Stimulated activated CD4-positive, alpha-beta T cell treated with anti-CD3 and anti-CD28 coated beads, Interleukin-15, amount 100 ng/mL, for 48 hours (primary cell): ENCODE measurements at places on chromosomes 11 and 22.

DNA sequence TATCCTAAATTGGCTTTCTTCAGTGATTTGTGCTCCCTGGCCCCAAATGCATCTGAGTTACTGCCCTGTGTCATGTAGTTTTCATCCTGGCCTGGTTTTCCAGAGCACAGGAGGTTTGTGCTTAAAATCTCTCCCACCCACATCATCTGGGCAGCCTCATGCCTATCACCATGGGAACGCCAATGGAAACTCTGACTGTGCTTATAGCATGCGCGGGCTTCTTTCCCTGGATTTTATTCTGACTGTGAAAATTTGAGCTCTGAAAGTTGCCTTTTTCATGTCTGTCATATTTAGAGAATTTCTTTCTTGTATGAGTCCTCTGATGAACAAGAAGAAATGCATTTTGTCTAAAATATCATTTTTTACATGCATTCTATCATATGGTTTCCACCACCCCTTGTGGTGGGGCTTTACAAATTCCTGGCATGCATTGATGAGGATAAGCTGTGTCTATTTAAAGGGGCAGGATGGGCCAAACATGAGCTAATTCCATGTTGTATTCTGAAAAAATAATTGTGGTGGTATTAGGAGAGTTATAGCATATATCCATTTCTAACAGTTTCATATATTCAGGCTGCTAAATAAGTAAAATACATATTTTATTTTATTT lies 55.1 kb downstream of the IRAG1 start:
- no peak for DNase-seq

GRCh38 chr11:72525466-72525865 lies 91.1 kb upstream of the CLPB start:
- no peak for DNase-seq

DNA sequence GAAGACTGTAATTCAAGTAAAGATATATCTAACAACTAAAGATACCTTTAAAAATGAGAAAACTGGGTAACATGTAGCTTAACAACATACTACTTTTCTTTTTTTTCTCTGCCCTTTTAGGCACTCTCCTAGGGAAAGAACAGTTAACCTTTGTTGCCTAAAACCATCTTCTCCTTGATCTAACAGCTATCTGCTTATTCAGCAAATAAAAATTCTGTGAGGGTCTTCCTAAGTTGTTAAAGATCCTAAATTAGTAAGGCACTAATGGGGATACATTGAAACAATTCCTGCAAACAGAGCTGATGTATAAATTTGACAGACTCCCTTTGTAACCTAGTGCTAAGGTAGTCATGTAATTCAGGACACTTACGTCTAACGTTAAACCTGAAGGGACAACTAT lies 39.1 kb downstream of the MTMR2 start:
- no peak for DNase-seq

DNA sequence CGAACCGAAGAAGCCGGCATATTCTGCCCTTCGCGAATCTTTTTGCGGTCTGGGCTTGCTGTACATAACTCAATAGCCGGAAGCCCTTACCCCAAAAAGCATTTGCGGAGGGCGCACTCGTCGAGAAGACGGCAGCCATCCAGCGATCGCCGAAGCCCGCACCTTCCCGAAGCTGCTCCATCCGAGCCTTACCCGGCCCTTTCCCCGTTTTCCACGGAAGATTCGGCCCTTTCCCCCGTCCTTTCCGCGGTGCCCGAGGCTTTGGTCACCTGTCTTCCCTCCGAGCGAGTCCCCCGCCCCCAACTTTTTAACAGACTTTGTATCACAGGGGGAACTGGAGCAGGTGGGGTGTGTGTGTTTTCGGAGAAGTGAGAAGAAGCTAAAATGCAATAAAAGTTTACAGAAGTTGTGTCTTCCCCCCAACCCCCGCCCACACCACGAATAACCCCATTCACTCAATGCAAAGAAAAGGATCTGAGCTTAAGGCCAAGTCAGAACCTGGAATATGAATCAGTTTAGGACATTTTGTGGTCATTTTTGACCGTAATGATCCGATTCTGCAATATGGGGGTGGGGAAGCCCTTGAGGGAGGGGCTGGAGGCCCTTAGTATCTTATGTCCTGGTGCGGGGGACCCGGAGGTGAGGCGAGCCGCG lies 99.0 kb upstream of the HSD17B12 start:
- no peak for DNase-seq

GRCh38 chr11:3218483-3219280 lies at the start of gene MRGPRG:
Gene MRGPRG (minus strand): TSS chr11:3218813. CDS start chr11:3218813, 0 bp downstream.
- no peak for DNase-seq

DNA sequence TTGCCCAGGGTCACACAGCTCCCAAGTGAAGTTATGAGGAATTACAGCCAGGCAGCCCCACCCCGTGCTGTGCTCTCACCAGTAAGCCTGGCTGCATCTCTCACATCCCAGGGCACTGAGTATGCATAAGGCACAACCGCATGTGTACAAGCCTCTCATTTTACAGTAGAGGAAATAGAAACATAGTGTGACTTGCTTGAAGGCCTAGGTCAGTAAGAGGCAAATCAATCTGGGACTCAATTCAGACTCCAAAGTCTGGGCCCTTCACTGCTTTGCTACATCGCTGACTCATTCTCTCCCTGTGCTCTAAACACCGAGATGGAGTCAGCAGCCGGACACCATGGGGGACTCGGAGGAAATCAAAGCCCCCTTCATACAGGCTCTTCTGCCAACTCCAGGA lies 7.9 kb downstream of the ABTB2 start:
- no peak for DNase-seq

- DNase-seq = no peak
Observed at GRCh38 chr11:11979488-11980117, 28.8 kb downstream of the DKK3 start.

DNA sequence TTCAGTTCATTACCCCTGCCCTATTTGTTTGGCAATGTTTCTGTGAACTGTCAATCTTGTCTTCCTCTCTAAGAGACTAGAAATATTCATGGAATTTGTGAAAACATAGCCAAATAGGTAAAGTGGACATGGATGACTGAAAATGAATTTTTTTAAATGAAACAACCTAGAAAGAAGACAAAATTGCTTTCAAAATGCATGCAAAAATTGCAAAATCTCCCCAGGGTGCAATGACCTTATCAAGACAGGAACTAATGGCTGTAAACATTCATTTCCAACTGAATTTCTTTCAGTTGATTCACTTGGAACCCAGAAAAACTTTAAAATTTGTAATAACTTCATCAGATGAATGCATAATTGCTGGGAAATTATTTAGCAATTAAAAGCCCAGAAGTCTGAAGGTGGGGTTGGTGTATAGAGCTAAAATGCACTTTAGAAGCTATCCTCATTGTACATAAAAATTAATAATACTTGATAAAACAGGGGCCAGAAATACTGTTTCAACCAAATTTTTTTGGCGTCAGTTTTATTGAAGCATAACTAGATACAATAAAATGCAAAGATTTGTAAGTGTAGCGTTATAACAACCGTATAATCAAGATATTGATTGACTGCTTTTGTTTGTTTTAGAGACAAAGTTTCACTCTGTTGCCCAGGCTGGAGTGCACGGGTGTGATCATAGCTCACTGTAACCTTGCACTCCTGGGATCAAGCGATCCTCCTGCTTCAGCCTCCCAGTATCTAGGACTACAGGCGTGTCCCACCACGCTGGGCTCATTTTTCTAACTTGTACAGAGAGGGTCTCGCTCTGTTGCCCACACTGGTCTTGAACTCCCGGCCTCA lies 27.6 kb upstream of the SLC35C1 start:
- DNase-seq = no peak

GRCh38 chr11:2401436-2401984 lies 960 bp downstream of the TSSC4 start:
- DNase-seq = no peak

- DNase-seq = no peak
Observed at GRCh38 chr11:93741882-93742226, 382 bp downstream of the C11orf54 start.

DNA sequence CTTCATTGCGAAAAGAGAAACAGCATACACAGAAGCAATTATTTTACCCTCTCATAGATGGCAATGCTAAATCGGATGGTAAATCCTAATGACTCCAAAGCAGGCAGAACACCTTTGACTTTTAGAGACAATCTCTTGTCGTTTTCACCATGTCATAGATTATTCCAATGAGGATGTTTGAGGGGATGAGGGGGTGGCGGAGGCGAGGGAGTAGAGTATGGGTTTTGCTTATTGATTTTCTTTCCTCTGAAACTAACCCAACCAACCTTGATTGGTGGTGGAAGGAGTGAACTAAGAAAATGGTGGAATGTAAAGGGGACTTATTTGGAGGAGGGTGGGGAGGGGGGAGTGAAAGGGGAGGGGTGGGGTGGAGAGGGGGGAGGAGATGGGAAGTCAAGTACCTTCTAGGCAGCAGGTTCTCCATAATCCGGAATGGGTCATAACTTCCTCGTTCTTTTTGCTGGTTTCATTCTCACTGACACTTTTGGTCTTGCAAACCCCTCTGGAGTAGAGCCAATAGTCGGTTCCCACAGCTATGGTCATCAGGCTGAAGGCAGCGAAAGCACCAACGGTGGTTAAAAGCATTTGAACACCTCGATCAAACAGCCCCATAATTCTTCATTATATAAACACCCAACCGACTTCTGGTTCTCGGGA lies 1.5 kb downstream of the CACNG2 start:
- DNase-seq = no peak

DNA sequence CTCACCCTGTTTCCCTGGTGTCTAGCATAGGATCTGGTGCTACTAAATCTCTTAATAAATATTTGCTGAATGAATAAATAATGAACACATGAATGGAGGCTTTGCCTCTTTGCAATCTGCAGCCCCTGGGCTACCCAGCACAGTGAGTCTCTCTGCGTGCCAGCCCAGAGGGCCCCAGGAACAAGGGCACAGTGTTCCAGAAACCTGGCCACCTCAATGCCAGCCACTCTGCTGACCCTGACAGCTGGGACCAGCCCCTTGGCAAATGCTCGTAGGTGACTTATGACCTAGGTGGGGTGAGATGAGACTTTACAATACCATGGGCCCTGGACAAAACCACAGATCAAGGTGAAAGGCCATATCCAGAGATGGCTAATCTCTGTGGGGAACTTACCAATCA lies 31.6 kb downstream of the UQCR10 start:
- no peak for DNase-seq

GRCh38 chr22:20279662-20280134 lies 11.6 kb upstream of the RTN4R start:
- DNase-seq = no peak

DNA sequence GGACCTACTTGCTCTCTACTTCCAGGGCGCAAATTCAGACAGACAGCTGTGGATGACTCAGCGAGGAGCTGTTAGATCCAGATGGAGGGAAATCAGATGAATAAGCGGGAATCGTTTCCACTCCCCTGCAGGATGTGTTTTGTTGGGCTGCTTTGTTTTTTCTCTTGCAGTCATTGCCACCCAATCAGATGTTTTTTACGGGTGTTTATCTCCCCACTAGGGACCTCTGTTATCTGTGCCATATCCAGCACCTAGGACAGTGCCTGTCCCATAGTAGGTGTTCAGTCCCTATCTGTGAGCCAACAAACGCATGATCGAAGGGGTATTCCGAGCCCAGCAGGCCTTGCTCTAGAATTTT lies 51.1 kb upstream of the PARVG start:
- DNase-seq = no peak

- no peak for DNase-seq
Observed at GRCh38 chr22:48405741-48406140, 1421.9 kb downstream of the BRD1 start.

DNA sequence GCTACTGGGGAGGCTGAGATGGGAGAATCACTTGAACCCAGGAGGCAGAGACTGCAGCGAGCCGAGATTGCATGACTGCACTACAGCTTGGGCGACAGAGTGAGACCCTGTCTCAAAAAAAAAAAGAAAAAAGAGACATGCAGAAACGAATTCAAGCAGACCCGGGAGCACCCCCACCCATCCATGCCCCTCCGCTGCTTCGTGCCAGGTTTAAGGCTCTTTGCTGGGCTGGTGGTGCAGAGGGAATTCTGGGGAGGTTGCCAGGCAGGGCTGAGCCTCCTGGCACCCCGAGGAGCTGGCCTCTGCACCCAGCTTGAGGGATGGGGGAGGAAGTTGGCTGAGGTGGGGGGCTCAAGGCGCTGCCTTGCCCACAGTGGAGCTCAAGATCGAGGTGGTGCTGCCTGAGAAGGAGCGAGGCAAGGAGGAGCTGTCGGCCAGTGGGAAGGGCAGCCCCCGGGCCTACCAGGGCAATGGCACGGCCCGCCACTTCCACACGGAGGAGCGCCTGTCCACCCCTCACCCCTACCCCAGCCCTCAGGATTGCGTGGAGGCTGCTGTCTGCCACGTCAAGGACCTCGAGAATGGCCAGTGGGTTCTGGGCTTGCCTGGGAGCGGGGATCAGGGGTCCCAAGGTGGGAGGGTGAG lies 6.0 kb downstream of the AIFM3 start:
- no peak for DNase-seq

- no peak for DNase-seq
Observed at GRCh38 chr11:561148-562003, 606 bp downstream of the RASSF7 start.

- DNase-seq = no peak
Observed at GRCh38 chr11:132961453-132961852, 570.8 kb downstream of the OPCML start.

GRCh38 chr11:121581607-121582006 lies 128.8 kb upstream of the SORL1-AS1 start:
- DNase-seq = no peak

- DNase-seq = no peak
Observed at GRCh38 chr11:60370252-60370810, 8.0 kb upstream of the MS4A7 start.

- DNase-seq = no peak
Observed at GRCh38 chr22:22384668-22385244, 123.8 kb downstream of the ZNF280B start.

GRCh38 chr11:75479597-75480145 lies 46.1 kb downstream of the GDPD5 start:
- DNase-seq = no peak

GRCh38 chr11:129855086-129855485 lies 39.4 kb downstream of the TMEM45B start:
- no peak for DNase-seq

- DNase-seq = no peak
Observed at GRCh38 chr11:71211631-71212030, 40.7 kb downstream of the SHANK2 start.

DNA sequence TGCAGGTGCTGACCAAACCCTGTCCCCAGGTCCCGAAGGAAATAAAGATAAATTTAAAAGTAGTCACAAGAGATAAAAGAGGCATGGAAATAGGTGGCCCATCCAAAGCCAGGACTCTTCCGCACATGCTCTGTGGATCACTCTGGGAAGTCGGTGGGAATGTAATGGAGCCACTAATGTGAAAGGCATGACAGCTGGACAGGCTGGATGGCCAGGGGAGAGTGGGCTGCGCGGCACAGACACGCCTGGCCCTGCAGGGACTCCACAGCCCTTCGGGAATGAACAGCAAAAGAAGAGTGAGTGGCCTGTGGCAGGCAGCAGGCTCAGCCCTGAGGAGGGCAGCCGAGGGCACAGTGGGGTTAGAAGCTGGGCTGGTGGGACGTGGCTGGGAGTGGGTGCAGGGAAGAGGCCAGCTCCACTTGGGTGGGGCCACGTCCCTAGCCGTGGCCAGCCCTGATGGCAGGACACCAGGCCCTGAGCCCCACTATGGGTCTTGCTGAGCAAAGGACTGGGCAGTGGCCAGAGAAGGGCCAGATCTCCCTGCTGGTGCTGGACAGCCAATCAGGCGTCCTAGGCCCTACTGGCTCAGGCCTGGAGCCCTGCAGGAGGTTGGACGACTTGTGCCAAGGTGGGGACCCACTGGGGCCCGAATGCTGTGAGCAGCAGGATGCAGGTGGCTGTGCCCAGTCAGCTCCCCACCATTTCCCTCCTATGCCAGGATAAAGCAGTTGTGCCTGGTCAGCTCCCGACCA lies 31.3 kb upstream of the GNB1L start:
- no peak for DNase-seq

- no peak for DNase-seq
Observed at GRCh38 chr11:108923413-108923812, 258.5 kb downstream of the DDX10 start.
